Esophagus squamous epithelium (tissue), 5 donors: ENCODE measurements at places on chromosomes 1 and 21.

GRCh38 chr1:182781841-182782586 lies 7.6 kb upstream of the NPL start:
- DNase-seq = no peak

DNA sequence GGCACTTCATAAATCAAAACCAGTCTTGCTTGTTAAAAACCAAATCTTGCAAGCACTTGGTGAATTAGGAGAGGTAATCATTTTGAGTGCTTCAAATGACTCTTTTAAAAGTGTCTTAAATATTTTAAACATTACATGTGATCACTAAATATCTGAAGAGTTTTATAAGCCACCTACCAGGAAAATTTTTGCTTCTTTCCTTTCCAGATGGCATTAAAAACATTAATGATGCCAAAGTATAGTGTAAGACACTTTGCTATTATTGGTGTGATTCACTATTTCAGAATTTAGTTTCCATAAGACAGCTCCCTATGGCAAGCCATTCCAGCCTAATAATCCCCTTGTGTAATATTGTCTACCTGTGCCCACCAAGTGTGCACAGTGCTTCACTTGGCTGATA lies 548.8 kb upstream of the ADAMTS5 start:
- no peak for DNase-seq

DNA sequence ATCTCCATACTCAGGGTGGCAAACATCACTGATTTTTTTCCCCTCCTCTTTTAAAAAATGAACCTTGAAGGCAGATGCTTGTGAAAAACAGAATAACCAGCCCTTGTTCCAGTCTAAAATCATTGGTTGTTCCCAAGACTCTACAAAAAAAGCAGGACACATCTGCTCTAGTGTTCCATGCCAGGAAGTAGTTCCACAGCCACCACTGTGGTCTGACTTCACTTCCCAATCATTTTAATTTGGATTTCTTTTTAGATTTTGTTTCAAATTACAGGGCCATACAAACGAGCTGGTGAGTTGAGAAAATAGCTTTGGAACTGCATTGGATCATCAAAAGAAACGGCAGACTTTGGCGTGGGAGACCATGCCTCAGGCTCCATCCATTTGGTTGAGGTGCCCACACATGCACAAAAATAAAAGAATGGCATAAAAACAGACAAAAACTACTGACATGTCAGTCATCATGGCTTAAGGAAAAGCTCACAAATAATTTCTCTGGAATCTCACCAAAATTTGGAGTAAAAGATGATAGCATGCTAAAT lies 210.0 kb downstream of the GABPA start:
- no peak for DNase-seq

GRCh38 chr21:24714646-24715200 lies 892.6 kb downstream of the MRPL39 start:
- DNase-seq = no peak

DNA sequence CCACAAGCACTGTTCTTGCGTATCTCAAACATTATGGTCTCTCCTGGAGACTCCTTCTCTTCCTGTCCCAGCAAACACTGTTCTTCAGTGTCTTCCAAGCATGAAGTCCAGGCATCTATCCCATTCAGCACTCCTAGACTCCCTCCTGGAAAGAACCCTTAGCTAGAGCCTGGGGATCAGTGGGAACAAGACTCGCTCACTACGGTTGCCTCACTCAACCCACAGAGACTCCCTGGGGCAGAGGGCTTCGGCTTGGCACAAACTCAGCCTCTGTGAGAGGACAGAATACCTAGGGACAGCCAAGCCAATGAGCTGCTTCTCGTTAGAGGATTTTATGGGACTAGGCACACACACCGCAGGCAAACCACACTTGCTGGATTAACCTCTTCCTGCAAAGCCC lies 86.5 kb upstream of the IPO9 start:
- no peak for DNase-seq

- peak; percentile 80 for DNase-seq
These were observed at the start of gene SLC39A1 for GRCh38 chr1:153963030-153963849. Gene SLC39A1, minus strand, starts transcription at chr1:153963537. Its CDS starts 822 bp downstream, at chr1:153962715.

DNA sequence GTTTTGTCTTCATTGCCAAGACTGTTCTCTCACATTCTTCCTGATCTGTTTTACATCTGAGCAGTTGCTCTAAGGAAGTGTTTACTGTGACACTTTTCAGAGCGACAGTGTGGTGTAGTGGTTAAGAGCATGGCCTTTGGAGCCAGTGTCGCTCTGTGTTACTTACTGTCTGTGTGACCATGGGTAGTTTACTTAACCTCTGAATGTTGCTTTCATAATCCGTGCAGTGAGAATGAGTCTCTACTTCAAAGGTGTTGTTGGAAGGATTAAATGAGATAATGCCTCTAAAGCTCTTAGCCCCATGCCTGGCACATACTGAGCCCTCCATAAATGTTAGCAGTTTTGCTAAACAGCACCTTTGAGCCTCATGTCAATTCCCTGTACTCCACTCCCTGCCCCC lies 35.9 kb upstream of the ZFP69B start:
- DNase-seq = no peak

- DNase-seq = no peak
These were observed 9.6 kb downstream of the ARHGEF16 start for GRCh38 chr1:3463891-3464648.

DNA sequence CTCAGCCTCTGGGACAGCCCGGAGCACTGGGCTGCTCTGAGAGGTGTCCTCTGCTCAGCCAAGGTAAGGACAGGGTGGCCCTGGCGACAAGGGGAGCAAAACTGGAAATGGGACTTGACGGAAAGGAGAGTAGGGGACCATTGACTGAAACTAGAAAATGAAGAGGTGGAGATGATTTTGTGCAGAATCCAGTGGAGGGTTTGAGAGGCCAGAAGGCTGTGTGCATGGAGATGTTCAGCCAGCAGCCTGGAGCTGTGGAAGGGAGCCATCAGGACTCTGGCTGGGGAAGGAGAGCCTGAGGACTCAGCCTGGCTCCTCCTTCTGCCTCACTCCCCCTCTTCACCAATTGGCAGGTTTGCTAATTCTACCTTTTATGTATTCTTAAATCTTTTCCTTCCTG lies 114.2 kb downstream of the EDEM3 start:
- no peak for DNase-seq

DNA sequence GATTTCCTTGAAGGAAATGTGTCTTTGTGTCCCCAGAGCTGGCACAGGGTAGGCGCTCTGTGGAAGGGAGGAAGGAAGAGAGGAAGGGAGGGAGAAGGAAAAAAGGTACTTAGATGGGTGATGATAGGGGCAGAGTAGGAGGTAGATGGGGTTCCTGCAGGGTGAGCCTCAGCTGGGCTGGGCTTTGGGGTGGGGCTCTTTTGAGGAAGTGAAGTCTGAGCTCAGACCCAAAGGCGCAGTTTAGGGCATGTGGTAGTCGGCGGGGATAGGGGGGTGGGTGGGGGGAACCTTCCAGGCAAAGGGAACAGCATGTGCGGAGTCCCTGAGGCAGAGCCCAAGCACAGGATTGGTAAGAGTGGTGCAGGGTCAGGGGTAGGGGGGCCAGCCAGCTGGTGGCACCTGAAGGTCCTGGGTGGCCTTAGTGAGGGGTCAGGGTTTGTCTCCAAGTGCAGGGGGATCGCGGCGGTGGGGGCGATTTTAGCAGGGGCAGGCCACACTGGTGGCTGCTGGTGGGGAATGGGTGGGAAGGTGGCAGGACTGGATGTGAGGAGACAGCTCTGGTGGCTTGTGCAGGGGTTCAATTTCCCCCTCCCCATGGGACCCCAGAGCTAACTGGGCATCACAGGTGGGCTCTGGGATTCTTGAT lies 8.4 kb upstream of the HTR6 start:
- DNase-seq = no peak

- no peak for DNase-seq
These were observed 107.0 kb upstream of the HMCN1 start for GRCh38 chr1:185627171-185627570.

DNA sequence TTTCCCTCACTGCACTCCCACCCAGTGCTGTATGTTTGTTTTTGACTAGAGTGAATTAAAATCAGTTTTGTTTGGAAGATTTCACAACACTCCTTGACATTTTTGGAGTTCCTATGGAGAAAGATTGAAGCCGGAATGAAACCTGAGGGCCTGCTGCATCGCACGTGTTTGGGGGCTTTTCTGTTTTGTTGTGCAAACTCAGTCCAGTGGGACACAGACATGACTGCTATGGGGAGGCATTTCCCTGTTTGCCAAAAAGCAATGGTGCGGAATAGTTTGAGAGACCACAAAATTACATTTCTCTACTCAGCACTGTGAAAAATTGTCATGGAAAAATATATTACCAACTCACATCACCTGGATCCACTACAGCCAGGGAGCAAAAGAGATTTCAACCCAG lies 43.8 kb upstream of the KCNE2 start:
- DNase-seq = no peak

GRCh38 chr1:153389401-153389800 lies 1.5 kb downstream of the S100A8 start:
- no peak for DNase-seq

DNA sequence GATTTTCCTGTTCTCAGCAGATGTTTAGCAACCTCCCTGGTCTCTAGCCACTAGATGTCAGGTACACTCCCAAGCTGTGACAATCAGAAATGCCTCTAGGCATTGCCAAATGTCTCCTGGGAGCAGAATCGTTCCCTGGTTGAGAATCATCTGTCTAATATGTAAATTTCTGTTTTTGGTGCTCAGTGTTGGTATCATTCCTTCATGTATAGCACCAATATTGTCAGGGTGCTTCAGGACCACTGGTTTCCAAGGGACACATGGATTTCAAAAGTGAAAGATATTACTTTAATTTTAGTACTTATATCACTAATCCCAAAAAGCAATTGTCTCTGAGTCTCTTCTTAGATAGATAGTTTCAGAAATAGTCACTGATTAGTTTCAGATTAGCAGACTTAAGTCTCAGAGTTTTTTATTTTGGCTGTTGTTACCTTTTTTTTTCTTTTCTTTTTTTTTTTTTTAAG lies 160.1 kb downstream of the PTPRC start:
- no peak for DNase-seq

- no peak for DNase-seq
These were observed 115.1 kb downstream of the ETS2 start for GRCh38 chr21:38920631-38921398.

GRCh38 chr1:85473390-85473789 lies 8.4 kb upstream of the DDAH1 start:
- no peak for DNase-seq

DNA sequence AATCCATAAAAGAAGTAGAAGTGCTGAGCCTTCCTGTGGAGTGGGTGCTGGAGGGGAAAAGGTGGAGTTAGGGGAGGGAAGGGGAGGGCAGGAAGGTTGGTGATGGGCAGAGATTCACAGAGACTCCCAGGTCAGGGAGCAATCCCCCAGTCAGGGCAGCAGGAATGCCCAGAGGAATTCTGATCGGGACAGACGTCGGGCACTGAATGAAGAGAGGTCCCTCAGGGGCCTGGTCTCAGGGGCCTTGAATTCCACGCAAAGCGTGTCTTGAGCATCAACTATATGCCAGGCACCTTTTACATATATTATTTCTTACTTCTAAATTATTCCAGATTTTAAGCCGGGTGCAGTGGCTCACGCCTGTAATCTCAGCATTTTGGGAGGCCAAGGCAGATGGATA lies 7.2 kb upstream of the PADI1 start:
- no peak for DNase-seq

DNA sequence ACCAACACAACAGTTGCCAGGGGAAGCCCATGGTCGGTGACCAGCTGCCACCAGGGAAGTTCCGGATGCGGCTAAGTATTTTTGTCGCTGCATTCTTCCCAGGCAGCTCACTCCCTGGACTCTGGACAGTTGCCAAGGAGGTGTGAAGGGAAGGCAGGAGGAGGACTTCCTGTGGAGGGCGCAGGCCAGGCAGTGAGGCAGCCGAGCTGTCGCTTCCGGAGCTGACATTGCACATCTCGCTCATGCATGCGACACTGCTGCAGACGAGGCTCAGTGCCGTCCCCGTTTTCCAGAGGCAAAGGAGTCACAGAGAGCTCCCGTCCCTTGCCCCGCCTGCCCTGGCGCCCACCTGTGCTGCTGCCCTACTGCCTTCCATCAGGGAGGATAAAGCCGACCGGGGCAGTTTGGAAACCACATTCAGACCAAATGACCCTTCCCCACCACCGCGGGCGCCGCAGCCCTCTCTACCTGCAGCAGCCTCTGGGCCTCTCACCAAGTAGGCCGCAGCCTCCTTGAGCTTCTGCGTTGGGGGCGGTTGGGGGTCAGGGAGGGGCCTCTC lies 81.4 kb downstream of the NENF start:
- no peak for DNase-seq

DNA sequence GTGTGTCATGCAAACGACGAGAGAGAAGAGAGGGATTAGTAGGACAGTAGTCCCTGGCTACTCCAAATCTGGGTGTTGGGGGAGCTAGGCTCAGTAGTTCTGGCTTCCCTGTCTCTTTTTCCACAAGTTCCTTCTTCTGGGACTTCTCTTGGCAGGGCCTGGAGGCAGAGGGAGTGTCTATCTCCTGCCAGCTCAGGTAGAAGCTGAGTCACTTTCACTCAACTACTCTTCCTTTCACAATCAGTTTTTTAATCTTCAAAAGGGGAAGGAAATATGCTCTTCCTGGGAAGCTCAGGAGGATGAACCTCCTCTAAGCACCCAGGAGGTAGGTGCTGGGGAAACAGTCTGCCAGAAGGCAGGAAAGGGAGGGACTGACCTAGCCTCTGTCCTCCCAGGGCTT lies 35.2 kb upstream of the MAGOH start:
- no peak for DNase-seq

GRCh38 chr21:45043541-45044020 lies 30.8 kb upstream of the ADARB1 start:
- DNase-seq = no peak

DNA sequence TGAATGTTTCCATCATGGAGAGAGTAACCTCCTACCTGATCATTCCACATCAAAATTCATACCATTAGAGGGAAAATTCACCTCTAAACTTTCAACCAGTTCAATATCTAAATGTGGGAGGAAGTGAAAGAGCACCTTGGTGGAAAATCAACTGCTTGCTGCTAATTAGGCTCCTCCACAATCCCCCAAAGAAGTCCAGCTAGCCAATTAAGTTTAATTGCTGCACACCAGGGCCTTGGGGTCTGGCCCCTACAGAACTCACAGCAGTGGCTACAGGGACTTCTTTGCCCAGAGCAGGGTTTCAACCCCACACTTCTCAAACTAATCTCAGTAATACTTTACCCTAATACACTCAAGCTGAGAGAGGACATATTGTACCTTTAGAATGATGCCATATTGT lies 62.1 kb downstream of the RGS21 start:
- no peak for DNase-seq
